ENCODE measurements at places on chromosomes 7 and 10. TPM values are rescaled to one million over a fixed set of nuclear protein-coding genes. Genes with fewer than 3 reads are reported as not detected.
A peak's percentile ranks its signal among the peaks of the same experiment; 100 is the strongest.

DNA sequence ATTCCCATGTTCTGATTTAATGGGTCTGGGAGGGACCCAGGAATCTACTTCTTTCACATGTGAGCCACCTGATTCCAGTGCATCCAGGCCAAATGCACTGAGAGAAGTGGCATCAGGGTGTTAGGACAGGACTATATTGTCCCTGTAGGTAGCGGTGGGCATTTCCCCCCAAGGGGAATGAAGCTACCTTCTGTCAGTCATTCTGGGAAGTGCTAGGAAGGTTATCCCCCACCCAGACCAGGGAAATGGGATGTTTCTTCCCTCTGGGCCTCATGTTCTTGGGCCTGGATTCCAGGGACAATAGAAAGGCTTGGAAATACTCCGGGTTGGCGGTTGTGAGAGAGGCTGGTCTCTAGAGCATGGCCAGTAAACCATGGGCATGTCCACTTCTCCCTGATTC lies 20.8 kb downstream of the C10orf53 start:
- DNase-seq: no peak

DNA sequence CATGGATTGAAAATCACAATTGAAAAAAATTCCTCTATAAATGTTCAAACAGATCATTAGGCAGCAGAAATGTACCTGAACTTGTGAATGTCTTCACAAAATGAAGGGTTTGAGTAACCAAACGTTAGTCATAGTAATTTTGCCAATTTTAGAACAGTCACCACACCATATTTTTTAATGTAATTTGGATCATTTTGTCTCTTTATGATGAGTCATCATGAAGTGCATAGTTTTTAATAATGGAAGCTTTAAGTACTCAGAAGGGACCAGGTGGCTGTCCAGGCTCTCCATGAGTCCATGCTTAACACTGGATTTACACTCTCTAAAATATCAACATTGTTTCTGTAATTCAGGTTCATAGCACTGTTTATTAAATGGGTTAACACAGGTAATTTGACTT lies 219.2 kb downstream of the ETV1 start:
- DNase-seq: no peak

Gene LRGUK
- 0.32 TPM for total RNA-seq

GRCh38 chr10:122044045-122044661 lies 55.2 kb downstream of the TACC2 start:
- peak; percentile 35 for DNase-seq

Gene SMKR1
- total RNA-seq: not detected

GRCh38 chr7:112745635-112746034 lies 44.6 kb downstream of the TMEM168 start:
- no peak for DNase-seq

- DNase-seq: no peak
Observed at GRCh38 chr7:40780460-40780859, 645.7 kb downstream of the SUGCT start.

GRCh38 chr10:97090035-97090434 lies 95.7 kb downstream of the SLIT1 start:
- DNase-seq: no peak

Gene PROSER2
- 3.9 TPM for total RNA-seq

DNA sequence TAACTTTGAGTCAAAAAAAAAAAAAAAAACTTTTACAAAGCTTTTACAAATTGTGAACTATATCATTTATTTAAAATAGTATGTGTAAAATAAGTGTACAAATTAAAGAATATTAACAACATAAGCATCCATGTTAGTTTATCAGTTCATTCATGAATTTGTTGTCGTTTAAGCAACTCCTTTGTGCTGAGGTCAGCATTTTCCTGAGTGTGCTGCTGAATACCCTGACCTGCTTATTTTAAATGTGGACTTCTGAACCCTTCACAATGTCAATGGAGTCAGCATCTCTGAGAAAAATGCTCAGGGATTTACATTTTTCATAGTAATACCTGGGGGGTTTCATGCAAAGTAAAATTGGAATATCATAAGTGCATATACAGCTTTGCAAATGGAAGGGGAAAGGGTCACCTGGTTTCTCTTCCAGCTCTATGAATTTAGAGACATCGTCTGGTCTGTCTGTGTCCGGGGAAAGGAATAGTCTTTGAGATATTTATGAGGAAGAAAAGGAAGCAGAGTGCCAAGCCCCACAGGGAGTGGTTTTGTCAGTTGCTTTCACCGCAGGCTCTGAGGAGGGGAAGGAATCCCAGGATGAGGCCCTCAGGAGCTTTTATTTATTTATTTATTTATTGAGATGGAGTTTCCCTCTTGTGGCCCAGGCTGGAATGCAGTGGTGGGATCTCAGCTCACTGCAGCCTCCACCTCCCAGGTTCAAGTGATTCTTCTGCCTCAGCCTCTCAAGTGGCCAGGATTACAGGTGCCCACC lies 125.5 kb upstream of the SVIL start:
- DNase-seq: no peak

Gene JAKMIP3
- total RNA-seq: under 0.01 TPM

DNA sequence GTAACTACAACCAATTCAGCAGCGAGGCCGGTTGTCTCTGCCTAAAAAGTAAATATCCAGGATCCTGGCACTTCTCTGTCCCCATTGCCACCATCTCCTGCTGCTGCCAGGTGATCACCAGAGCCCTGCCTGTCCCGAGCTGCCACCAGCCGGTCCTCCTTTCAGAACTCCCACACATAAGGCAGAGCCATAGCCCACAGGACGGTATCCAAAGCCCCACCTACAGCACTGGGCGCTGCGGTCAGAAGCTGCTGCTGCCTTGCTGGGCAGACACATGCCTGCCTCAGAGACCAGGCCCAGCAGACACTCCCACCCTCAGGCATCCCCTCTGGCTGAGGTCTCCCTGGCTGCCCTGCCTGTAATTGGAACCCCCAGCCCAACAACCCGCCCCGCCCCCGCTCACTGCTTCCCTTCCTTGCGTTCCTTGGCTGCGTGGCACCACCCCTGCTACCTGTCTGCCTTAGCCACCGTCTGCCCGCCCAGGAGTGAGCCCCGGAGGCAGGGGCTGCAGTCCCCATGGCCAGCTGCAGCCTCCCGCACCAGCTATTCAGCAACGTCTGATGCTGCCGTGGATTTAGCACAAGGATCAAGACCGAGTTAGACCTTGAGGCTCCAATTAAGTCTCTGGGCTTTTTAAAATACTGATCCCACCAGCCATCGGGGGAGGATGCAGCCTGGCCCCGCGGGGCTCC lies 100.7 kb downstream of the CYTH3 start:
- DNase-seq: no peak

DNA sequence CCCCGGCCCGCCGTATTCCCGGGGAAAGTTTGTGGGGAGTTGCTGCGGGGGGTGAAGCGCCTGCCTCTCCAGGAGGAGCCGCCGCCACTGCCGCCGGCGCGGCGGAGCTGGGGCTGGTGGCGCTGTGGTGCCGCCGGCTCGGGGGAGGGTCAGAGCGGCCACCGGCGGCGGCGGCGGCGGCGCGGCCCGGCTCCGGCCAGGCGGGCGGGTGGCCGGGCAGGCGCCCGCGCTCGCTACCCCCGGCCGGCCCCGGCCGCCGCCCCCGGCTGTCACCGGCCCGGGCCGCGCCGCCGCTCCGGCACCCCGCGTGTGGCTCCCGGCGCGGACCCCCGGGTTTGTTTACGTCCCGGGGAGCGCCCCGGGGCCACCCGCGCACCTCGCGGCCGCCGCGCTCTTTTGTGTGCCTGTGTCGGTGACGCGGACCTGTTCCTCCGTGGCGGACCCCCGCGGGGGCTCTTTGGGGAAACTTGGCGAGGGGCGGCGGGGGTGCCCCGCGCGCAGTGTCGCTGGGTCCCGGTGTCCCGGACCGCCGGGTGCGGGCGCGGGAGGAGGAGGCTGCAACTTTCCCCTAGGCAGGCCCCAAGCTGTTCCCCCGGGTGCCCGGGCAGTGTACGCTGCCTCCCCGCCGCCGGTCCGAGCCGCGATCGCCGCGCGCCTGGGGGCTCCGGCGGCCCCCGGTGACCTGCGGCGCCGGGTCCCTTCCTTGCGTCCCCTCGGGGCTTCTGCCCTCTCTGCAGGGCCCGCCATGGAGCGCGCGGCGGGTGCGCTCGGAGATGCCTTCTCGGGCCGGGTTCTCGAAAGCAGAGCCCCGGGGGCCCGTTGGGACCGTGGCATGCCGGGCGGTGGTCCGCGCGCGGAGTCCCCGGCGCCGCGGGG lies 593 bp upstream of the CUX1 start:
- peak; percentile 44 for DNase-seq

Gene MYPN
- total RNA-seq: 18.6 TPM

- no peak for DNase-seq
Observed at GRCh38 chr10:79078367-79079053, 9.7 kb downstream of the ZMIZ1 start.

GRCh38 chr7:107170051-107170915 lies 1.5 kb downstream of the HBP1 start:
- no peak for DNase-seq

- DNase-seq: no peak
Observed at GRCh38 chr7:151381098-151381347, 28.8 kb downstream of the WDR86 start.

- no peak for DNase-seq
Observed at GRCh38 chr7:41274179-41274578, 428.7 kb downstream of the INHBA start.

DNA sequence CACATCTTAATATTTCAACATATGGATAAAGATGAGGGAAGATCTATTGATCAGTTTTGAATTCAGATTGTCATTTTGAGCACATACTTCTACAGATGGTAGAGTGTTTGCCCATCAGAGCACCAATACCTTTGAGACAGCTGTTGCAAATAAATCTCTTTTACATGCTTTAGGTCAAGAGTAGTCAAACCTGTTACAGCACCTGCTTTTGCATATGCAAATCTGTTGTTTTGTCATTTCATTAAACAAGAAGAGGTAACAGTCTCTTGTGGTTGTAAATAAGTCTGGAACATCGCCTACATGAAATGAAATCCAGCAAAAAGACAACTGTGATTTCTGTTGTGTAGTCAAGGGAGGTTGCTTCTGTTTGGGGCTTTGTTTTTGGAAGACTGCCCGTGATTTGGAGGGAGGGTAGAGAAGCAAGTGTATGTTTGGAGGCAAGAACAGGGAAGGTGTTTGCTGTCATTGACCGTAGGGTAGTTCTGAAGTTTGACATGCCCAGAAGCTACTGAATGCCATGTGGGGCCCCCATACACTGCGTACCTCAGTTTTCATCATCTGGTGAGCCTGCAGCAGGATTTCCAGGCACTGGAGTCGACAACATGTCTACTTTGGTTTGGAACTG lies 233.6 kb upstream of the PPP1R3A start:
- DNase-seq: no peak

- no peak for DNase-seq
Observed at GRCh38 chr7:42020061-42020460, 216.9 kb downstream of the GLI3 start.

DNA sequence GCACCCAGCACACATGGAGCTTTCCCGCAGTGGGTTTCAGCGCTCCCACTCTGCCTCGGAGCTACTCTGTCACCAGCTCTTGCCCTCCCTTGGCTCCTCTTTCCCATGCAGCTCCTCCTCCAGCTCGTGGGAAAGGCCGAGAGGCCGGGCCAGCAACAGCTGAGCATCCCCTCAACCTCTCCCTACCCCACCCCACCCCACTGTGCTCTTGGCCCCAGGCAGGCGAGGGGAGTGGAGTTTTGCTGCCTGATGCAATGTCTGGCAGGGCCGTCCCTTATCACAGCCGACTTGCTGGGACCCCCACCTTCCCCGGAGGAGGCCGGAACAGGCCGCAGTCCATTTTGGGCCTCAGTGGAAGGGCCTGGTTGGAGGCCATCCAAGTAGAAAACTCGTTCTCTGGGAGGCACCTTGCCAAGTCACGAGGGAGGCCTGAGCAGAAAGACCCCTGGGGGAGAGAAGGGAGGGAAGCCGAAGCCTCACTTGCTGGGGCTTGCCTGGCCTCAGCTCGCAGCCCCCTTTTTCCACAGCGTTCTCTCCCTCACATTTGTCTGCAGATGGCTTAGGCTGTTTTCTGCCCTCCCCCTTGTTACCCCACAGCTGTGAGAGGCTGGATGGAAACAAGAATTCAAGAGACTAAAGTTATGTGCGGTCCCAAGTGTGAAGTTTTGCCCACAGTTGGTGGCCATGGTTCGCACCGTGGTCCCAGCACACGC lies 35.3 kb downstream of the CHST3 start:
- DNase-seq: peak; percentile 94

Gene LRMDA
- total RNA-seq: under 0.01 TPM

GRCh38 chr7:90988996-90989765 lies 275.1 kb upstream of the FZD1 start:
- DNase-seq: no peak

DNA sequence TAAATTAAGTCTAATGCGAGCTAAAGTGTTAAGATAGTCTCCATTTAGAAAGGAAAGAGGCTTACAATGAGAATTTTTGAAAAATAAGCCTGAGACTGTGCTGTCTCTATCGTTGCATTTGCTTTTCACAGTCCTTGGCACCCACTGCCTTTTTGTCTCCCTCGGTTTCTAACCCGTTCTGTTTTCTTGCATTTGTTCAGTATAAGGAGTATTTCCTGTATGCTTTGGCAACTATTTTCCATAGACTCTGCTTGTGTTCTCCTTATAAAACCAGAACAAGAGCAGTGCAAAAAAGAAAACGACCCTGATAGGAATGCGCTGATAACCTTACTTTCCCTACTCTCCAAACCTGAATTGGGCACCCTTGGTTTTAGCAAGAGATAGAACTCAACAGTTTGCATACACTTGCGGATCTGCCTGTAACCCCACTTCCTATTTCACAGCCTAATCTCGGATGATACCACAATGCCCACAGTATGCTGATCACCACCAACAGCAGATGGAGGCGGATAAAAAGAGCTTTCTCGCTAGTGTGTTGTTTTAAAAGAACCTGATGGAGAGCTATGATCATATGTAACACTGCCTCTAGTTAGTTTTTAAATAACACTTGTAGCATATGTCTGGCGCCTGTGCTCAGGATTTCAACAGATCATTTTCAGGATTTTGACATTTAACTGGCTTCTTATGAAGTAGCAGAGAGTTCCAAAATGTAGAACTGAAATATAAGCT lies 1.6 kb upstream of the ARHGAP12 start:
- peak; percentile 37 for DNase-seq

- DNase-seq: no peak
Observed at GRCh38 chr7:116815041-116815440, 47.3 kb upstream of the CAPZA2 start.

DNA sequence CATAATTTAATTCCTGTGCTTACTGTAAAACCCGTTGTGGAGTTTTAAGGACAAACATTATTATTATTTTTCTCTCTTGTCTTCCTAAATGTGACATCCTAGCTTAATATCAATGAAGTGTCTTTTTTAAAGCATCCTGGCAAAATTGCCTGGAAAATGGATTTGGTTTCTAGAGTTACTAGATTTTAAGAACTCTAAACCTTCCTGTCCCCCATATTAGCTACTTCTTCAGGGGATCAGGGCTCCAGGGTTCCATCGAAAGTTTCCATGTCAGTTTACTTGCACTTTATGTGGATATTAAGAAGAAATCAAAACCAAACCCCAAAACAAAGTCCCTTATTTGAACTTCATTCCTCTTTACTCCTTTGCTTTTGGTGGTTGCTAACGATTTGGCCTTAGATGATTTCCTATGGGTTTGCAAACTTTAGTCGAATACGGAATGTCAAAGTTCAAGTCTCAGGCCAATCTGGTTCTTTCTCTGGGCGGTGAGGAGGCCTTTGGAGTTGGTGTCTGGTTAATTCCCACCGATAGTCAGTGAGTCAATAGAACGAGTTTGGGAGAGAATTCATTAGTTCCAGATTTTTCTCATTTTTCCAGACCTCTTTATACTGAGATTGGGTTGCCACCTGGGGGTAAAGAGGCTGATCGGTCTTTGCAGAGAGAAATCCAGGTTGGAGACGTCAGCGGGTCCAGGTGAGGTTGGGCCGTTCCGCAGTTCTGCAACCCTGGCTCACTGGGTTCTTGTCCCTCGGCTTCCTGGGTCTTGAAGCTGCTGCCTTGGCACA lies 1.1 kb downstream of the CUX1 start:
- peak; percentile 30 for DNase-seq

Gene GPR15LG
- total RNA-seq: not detected

Gene CD36
- total RNA-seq: 4.3 TPM
